Stimulated activated CD4-positive, alpha-beta T cell treated with anti-CD3 and anti-CD28 coated beads, TNF-alpha, amount 100 ng/mL, for 24 hours (primary cell): ENCODE measurements at places on chromosomes 2 and 18.

GRCh38 chr2:220078439-220078838 is 451.0 kb downstream of the SLC4A3 start:
- DNase-seq, result no peak

DNA sequence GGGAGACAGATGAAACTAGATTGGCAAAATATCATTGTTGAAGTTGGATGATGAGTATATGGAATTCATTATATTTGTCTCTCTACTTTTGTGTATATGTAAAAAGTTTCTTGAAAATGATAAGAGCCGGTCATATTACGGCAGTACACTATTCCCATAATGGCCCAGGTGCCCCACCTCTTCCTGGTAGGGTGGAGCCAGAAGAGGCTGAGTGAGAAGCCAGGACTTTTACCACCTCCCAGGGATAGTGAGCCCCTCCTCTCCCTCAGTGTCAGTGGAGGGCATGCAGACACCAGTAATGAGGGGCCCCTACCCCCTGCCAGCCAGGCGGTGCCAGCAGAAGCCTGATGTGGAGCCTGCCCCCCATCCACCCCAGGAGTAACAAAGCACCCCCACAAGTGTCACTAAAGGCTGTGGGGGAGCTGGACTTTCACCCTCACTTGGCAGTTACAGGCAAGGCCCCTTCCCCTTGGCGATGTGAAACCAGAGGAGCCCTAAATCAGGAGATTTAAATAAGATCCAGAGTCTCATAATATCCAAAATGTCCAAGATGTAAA is 198.9 kb upstream of the RBBP8 start:
- no peak for DNase-seq

DNA sequence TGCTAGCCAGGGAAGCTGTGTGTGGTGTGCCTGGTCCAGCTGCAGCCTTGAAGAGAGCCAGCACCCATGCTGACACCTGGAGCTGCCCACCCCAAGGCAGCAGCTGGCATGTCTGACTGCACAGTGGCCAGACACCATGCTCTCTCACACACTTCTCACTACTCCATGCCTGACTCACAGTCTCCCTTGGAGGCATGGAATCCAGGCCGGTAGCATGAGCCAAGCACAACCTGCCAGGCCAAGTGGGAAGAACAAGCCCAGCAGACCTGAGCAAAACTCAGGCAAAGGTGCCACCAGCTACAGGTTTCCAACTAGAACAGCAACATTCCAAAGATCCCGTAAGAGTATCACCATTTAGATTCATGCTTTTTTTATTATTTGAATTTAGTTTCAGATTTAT is 625.3 kb upstream of the LRRTM4 start:
- no peak for DNase-seq

- no peak for DNase-seq
Measured at GRCh38 chr18:74514860-74515495, 18.8 kb downstream of the CNDP2 start.

- no peak for DNase-seq
Measured at GRCh38 chr18:58699551-58699950, 28.3 kb downstream of the MALT1 start.

- no peak for DNase-seq
Measured at GRCh38 chr2:240646176-240646899, 21.1 kb downstream of the GPR35 start.

DNA sequence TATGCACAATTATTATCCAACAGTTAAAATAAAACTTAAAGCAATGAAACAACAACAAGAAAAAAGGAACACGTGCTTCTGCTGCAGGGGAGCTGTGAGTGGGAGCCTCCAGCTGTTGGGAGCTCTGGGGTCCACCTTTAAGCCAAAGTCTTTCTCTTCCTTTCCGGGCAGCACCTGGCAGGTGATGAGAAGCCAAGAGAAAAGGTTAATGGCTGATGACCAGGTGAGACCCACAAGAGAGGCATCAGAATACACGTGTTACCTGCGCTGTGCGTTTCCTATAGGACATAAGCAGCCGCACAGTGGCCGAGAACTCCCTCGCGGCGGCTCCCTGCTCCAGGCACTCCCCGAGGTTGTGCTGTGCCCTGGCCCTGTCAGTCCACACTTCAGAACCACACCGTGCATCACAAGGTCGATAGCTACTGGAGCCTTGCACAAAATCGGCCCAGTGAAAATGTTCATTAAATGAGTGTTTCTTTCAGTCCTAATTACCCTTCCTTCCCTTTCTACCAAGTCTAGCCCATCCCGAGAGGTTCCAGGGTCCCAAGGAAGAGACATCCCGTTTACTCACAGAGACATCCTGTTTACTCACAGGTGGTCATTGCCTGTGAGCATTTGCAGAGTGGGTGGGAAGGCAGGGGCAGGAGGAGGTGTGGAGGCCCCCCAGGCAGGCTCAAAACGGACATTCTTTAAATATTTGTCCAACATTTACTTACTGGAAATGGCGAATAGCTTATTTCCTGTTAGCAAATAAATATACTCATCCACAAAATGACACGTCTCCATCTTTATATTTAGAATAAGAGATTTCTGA is 44.9 kb upstream of the ASB18 start:
- no peak for DNase-seq

DNA sequence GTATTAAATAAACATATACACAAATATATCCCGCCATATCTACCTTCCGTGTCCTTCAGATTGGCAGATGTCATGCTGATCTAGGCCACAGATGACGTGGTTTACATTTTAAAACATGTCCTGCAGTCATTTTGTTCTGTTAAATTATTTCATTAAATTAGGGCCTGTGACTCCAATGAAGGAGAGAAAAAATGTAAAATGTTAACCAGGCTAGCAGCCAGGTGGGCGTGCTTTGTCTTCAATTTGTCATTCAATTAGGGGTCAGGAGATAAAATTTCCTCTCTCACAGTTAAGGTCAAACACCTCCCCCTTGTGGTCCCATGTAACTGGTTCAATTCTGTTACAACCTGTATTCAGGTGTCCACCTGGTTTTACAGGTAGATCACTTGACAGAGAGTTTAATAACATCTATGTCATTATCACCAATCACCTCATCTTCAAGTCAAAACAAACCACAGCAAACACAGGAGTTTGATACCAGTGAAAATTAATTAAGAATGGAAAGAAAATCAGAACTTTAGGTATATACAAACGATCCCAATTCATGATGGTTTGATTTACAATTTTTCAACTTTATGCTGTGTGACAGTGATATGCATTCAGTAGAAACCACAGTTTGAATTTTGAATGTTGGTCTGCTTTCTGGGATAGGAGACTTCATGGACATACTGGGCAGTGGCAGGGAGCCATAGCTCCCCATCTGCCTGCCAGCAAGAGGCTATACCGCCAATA is 339.4 kb downstream of the CMPK2 start:
- DNase-seq, result no peak

- no peak for DNase-seq
Measured at GRCh38 chr18:49756671-49757362, 56.5 kb downstream of the ACAA2 start.

DNA sequence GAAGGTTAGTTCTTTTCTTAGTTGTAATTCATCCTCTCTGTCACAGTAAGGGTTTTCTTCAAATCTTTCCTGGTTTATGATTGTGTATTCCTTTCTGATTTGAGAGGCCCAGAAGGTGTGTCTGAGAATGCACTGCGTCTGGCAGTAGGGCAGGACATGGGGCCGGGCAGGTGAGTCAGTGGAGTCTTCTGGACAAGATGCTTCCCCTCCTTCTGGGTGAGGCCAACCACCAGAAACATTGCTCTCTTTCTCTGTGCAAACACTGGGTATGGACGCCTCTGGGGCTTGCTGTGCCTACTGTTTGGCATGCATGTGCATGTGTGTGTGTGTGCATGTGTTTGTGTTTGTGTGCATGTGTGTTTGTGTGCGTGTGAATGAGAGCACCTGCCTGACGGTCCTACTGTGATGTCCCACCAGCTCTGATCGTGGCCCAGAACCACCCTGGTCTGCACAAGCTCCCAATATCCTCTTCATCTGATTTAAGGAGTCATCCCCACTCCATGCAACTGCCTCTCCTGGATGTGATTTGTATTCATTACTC is 93.2 kb upstream of the DLX2 start:
- DNase-seq, result no peak

DNA sequence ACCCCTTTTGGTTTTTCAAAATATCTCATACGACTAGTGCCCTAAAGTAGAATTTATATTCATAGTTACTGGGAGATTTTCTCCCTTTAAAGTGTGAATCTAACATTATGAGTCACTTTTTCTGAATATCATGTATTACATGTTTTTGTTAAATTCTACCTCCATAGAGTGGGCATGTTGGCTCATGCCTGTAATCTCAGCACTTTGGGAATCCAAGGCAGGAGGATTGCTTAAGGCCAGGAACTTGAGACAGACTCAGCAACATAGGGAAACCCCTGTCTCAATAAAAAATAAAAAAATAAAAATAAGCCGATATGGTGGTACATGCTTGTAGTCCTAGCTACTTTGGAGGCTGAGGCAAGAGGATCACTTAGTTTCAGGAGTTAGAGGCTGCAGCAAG is 45.3 kb upstream of the UNC80 start:
- DNase-seq, result no peak

- DNase-seq, result no peak
Measured at GRCh38 chr18:9742524-9743131, 34.5 kb downstream of the RAB31 start.

- DNase-seq, result no peak
Measured at GRCh38 chr2:240589375-240589774, 2.8 kb downstream of the CAPN10 start.

GRCh38 chr18:75863696-75864095 is 436.2 kb upstream of the SMIM21 start:
- no peak for DNase-seq

DNA sequence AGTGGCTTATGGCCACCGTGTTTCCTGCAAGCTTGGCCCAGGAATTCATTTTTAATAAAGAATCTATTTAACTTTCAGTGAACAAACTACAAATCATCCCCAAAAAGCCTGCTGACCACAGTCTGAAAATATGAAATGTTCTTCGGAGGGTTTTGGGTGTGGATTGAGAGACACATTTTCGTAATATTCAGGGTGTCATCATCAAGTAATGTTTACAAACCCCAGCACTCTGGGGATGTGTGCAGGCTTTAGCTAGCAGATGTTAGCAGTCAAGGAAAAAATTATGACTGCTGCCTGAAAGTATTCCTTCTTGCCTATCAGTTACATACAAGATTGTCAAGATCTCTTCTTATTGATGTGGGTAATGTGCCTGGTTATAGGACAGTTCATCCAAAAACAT is 143.9 kb upstream of the FN1 start:
- no peak for DNase-seq

DNA sequence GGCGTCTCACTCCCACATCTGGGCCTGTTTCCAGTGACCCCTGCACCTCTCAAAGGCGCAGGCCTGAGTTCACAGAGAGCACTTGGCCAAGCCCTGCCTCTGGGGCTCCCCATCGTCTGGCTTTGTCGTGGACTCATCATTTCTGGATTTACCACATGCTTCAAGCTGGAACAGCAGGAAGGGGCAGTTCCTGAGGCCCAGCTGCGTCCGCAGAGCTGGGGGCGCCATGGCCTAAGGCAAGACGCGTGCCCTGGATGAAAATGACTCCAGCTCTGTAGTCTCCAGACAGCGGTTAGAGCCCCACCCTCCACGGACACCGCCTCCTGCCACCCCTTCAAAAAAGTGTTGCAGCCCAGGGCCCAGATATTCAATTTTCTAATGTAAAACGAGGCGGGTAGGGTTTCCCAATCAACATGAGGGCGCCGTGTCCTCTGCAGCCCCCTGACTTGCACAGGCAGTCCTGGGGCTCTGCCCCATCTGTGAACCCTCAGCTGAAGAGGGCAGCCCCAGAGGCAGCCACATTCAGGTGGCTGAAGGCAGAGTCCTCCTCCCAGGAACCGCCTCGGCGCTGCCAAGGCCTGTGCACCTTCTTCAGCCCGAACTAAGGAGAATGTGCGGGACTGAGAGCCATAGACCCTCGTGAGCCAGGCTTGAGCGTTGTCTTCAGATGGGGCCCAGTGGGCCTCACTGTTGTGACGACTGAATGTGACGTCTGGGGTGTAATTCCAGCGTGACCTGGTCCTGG is 85.5 kb downstream of the NFATC1 start:
- no peak for DNase-seq

DNA sequence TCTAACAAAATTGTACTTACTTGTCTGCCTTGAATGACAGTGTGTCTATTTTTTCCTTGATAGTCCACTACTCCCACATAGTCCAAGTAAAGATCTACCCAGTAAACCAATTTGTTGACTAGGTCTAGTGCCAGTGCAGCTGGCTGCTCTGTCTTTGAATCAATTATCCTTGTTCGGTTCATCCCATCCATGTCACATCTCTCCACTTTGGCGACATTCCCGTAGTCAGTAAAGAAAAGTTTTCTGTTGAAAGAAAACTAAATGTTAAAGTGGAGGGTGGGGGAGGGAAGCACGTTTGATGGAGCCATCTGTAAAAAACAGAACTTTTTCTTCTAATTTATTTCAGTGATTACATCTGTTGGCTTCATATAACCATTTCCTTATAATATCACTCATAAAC is 1068.8 kb downstream of the LRP1B start:
- no peak for DNase-seq

- no peak for DNase-seq
Measured at GRCh38 chr18:73986711-73987110, 160.9 kb downstream of the FBXO15 start.

GRCh38 chr2:215815960-215816359 is 197.4 kb downstream of the MREG start:
- DNase-seq, result no peak

DNA sequence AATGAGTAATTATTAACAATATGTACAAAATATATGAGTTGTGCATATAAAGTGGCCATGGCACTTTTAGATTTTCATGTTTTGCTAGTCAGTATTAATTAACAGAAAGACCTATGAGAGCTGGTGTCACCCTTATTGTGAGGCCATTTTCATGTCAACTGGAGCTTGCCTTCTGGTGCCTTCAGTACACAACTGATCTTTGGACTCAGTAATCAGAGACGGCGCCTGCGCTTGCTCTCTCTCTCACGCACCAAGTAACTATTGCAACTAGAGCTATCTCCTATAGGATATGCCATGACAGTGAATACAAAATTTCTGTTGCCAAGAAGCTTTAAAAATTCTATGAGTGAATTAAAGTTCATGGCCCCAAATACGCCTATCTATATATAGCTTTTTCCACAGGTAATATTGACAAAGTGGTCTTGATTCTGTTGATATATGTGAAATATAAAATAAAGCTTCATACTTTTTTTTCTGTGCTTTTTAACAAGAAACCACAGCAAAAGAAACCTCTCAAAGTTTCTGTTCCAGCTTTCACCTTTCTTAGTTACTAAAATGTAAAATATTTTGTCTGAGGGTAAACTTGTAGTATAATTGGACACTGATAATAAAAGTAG is 2.9 kb downstream of the SERTAD2 start:
- no peak for DNase-seq
